NCI-H1092 (cell line): ENCODE measurements at places on chromosomes 7 and 10.

GRCh38 chr7:76238326-76238725 is 36.6 kb downstream of the SRRM3 start:
- DNase-seq, result no peak

GRCh38 chr10:182441-183201 is 47.4 kb downstream of the ZMYND11 start:
- no peak for DNase-seq

DNA sequence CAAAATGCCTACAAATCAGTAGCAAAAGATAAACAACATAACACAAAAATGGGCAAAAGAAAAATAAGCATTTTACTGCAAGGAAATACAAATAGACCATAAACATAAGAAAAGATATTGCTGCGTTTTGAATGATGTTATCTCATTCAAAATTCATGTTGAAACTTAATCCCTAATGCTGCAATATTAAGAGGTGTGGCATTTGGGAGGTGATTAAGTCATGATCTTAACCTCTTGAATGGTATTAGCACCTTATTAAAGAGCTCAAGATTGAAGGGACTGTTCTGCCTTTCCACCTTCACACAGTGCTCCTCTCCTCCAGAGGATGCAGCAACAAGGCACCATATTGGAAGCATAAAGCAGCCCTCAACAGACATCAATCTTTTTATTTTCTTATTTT is 12.4 kb upstream of the TNKS2 start:
- no peak for DNase-seq

- no peak for DNase-seq
These were observed 568.8 kb downstream of the POM121L12 start for GRCh38 chr7:53604201-53604600.

GRCh38 chr10:71809628-71810027 is 36.3 kb upstream of the VSIR start:
- no peak for DNase-seq
